ENCODE measurements at places on chromosomes 2 and 18. TPM values are rescaled to one million over a fixed set of nuclear protein-coding genes. Genes with fewer than 3 reads are reported as not detected.

CYP1B1 gene
- 5.6 TPM for total RNA-seq

DRC1 gene
- total RNA-seq, result 0.19 TPM

KIF1A gene
- 0.69 TPM for total RNA-seq

SGPP2 gene
- 0.46 TPM for total RNA-seq

FAM237A gene
- not detected for total RNA-seq

PAX8 gene
- 1.5 TPM for total RNA-seq

SERPINB2 gene
- total RNA-seq, result not detected

RTP5 gene
- not detected for total RNA-seq

MOCOS gene
- 2.7 TPM for total RNA-seq

HAAO gene
- not detected for total RNA-seq

NFATC1 gene
- 6.2 TPM for total RNA-seq

FABP1 gene
- not detected for total RNA-seq

GTF2A1L gene
- not detected for total RNA-seq

KIAA2012 gene
- not detected for total RNA-seq

Data from A549 treated with ZK216348 at 1 μM for 4 hours (cell line).